Smooth muscle cell of trachea (primary cell): ENCODE measurements at places on chromosomes 2 and 18. TPM values are rescaled to one million over a fixed set of nuclear protein-coding genes. Genes with fewer than 3 reads are reported as not detected.

The CFAP210 gene
- not detected in 2 replicates for total RNA-seq

The ALK gene
- under 0.01 and 0.17 TPM in 2 replicates for total RNA-seq

The FOXI3 gene
- not detected in 2 replicates for total RNA-seq

The STON1 gene
- 14.4 and 16.4 TPM in 2 replicates for total RNA-seq

The C2orf92 gene
- total RNA-seq: 1.3 and 1.7 TPM in 2 replicates

The ELP2 gene
- 110 and 123 TPM in 2 replicates for total RNA-seq
